Fibroblast of pulmonary artery (primary cell): ENCODE measurements at places on chromosomes 3 and 15.

DNA sequence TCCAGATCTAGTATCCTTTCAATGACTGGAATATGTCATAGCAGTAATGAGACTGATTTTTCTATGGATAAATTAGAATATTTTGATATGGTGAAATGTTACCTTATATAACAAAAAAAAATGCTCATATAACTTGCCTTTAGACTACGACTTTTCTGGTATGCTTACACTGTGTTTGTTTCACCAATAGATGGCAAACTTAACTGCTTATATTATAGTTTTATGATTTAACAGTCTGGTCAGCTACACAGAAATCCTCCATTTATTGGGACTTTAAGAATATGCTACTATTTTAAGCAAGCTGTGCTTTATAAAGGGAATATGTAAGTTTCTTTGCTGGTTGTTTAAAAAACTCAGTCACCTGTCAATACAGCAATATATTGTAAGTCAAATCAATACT lies 205.6 kb downstream of the VGLL3 start:
- peak; percentile 64 for DNase-seq

DNA sequence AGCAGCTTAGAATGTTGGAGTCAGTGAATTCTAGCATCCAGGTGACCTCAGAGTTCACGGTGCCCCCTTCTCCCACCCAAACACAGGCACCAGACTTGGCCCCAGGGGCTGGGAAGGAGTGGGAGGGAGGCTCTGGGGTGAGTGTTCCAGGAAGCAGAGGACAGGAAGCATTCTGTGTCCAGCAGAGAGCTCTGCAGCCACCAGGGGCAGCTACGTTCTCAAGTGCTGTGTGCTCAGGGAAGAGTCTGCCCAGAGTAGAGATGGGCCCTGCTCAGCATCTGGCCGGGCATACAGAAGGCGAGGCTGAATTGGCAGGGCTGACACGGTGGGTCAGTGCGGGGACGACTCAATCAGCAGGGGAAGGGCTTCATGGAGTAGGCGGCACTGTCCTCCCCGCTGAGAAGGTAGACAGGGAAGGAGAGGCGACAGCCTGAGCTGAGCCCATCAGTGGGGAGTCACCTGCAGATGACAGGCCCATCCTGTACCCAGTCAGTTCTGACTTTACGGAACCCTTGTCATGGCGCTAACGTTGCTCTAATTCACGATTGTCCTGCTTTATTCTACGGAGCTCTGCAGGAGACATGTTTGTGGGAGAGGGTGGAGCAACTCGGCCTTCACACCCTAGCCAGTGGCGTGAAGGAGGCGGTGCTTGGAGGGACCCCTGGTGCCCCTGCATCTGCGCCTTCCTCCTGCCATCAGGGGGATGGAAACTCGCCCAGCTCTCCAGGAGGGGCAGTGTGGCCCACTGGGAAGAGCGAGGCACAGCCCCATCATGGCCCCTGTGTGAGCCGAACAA lies 82.2 kb downstream of the C3orf70 start:
- DNase-seq: peak; percentile 46

DNA sequence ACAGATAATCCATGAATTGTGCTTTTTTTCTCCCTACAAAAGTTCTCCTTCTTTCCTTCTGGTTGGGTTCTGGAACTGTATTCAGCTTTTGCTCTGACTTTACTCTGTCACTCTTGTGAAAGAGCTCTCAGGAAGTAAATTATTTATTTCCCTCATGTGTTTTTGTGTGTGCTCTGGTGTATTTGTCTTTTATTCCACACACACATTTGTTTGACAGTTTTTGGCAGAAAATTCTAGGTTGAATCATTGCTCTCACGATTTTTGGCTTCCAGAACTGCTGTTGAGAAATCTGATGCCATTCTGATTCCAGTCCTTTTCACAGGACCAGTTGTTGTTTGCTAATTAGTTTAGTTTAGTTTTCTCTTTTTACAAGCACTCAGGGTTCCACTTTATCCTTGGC lies 172.8 kb downstream of the PLCH1 start:
- DNase-seq: peak; percentile 20

DNA sequence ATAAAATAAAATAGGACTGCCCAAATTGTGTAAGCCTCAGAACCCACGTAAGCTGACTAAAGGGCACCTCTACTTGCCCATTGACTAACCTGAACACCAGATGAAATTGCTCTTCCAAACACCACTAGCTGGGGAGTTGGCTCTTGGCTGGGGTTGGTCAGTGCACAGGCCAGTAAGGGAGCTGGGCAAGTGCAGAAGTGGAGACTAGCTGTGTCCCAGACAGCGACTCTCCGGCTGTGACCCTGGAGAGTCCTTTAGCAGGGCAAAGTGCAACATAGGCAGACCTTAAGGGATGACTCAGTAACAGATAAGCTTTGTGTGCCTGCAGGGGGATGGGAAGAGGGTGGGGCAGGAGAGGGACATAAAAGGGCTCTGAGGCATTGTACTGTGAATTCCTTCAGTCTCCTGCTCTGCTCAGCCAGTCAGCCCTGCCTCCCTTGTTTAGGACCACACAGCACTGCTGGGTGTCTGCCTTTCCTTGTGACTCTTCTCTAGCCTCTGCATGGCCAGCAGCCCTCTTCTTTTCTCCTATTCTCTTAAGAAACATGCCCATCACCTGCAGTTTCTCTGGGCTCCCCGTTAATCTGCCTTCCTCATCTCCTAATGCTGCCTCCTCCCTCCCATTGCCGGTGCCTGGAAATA lies 13.2 kb downstream of the NR1I2 start:
- peak; percentile 13 for DNase-seq

DNA sequence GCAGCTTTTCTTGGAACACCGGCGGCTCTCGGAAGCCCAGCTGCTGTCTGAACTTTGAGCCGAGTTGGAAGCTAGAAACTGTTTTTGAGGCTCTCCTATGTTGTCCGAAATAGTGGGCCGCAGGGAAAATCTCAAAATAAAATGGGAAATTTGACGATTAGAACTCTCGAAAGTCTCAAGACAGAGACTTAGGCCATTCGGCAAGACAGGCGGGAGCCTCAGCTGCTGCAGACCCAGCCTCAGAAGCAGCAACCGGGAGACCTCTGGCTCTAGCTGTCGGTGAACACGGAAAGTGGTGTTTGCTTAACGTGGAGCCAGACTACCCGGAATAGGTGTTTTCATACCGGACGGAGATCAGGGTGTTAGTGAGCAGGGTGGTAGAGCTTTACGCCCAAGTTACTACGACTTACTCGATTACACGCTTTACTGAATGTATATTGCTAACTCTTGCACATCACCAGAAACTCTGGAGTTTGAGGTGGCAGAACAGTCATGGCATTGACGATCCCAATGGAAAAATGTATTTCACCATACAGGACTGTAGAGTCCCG lies 357 bp upstream of the MAN2C1 start:
- no peak for DNase-seq

DNA sequence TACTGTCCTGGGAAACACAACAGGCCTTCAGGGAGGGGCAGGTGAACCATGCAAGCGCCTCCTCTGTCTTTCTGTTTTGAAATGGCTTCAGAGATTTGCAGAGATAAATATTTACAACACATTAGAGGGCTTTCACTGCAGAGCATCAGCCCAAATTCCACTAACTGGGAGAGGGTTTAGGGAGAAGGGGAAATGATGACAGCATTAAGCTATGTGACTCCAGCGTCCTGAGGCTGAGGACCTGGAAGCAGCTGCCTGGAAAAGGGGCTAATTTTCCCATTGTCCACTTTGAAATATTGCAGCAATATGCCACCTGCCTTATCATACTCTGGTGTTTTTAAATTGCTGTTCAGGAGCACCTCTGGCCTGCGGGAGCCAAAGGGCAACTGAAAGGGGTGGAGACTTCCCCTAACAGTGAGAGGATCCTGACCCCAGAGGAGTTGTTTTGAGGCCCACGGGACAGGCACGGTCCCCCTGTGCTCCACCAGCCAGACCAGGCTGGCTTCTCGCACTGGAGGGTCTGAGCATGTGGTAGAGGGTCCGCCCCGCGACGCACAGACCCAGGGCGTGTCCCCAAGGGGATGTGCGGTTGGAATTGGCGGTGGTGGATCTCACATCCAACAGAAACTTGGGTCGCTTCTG lies 110.6 kb downstream of the XXYLT1 start:
- peak; percentile 67 for DNase-seq

DNA sequence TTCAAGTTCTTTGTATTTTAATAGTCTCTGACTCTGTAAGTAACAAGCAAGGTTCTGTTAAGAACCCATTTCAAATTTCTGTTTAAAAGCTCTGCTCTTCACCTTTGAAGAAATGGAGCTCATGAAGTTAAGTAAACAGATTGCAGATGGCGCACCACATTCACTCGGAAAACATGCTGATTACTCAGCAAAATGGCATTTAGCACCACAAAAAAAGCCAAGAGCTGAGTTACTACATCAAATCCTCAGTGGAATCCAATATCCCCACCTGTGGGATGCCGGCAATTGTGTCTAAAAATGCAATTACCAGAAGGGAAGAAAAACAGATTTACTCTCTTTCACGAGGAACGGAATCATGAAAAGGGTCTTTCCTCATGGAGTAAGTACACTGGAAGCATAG lies 758.0 kb downstream of the NTRK3 start:
- DNase-seq: no peak
